ENCODE measurements at places on chromosomes 1 and 21. TPM values are rescaled to one million over a fixed set of nuclear protein-coding genes. Genes with fewer than 3 reads are reported as not detected.

CD101 gene
- total RNA-seq, result 0.30 TPM

OR2L8 gene
- total RNA-seq, result not detected

DPT gene
- not detected for total RNA-seq

AMY2B gene
- 3.5 TPM for total RNA-seq

HRNR gene
- total RNA-seq, result not detected

PLD5 gene
- total RNA-seq, result not detected

UBE2U gene
- not detected for total RNA-seq

MLLT11 gene
- total RNA-seq, result 4.4 TPM

LIPI gene
- not detected for total RNA-seq
